Bronchial epithelial cell (primary cell): ENCODE measurements at places on chromosomes 2 and 18.
A peak's percentile ranks its signal among the peaks of the same experiment; 100 is the strongest.

DNA sequence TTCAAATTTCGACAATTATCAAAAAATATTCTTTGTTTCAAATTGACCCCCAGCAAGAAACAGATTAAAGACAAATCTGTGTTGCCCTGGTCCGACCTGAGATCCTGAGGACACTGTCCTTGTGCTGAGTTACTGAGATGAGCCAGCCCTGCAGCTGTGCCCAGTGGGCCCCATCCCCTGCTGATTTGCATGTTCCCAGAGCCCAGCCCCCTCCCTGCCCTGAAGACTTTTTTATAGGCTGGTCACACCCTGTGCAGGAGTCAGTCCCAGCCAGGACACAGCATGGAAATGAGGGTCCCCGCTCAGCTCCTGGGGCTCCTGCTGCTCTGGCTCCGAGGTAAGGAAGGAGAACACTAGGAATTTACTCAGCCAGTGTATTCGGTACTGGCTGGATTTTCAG, 31.4 kb upstream of the ZNG1B start:
- DNase-seq = no peak

DNA sequence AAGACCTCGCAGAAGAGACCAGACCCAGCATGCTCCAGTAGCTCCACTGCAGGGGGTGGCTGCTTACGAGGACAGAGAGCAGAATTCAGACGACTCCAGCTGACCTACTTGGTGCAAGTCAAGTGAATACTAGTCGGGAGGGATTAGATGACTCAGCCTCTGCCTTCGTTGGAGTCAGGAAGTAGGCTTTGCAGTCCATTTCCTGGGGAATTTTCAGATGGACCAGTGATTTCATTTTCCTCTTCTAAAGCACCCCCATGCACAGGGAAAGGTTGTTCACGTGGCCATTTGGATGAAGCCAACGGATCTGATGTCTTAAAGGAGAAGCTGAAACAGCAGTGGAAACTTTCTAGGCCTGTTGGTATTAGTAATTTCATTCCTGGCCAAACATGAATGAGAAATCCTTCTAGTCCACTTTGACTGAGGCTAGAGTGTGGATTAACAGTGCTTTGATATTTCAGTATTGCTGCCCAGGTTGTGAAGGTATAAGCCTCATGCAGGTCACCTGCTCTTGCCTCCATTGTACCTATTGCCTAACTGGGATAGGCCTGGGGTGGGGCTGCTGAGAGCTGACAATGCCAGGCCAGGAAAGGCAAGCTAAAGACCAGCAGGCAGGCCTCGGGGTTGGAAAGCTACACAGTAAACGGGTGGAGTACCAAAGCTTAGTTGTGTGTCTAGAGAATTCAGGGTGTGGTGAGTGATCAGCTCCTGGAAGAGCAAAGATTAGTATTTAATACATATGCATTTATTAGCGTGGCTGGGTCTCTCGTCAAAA, 117.6 kb upstream of the FOSL2 start:
- DNase-seq = peak; percentile 99

DNA sequence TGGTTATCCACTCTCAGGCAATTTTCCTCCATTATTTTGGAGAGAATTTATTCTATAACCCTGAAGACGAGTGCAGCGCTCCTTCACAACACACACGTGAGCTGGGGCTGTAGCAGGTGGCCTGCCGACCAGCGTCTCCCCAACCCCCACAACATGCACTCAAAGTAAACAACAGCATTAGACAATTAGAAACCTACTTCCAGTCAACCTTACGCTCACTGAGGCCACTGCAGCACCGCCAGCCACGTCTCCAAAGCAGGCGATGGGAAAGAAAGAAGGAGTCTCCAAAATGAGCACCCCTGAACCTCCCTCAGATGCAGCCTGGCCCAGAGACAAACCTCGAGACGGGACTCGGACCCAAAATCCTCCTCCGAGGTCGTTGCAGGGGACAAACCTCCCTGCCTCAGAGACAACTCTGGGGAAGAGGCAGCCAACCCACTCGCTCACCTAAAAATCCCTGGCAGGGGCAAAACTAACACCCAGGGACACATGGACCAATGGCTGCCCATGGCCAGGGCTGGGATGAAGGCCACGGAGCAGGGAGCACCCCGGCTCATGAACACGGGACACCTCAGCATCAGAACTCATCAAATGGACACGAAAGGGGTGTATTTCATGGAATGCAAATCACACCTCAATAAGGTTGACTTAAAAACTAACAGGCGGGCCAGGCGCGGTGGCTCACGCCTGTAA, 2.6 kb downstream of the SLC66A2 start:
- no peak for DNase-seq

DNA sequence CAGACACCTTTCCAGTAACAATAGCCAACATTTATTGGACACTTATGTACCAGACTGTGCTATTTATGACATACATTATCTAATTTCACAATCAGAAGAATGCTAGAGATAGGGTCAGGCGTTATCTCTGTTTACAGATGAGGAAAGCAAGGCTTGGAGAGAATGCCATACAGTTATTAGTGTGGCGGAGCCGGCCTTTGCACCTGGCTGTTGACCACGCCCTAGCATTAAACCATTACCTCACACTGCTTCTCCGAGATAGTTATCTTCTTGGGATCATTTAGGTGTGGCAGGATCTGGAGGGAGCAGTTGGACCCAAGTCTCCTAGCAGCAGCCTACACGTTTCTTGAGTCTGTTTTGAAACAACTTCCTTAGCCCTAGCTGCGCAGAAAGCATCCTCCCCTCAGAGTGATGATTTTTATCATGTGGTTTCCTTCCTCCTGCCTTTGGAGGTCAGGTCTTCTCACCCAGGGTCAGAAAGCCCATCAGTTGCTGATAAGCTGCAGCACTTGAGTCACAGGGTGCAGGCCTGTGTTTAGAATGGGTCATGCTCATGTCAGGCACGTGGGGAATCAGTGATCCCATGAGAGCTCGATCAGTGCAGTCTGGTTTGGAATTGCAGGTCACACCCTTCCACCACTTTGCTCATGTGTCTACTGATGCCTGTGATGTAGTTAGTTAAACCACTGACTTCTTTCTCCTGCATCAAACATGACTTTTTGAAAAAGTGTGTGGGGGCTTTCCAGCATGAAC, 118.2 kb downstream of the SPTBN1 start:
- DNase-seq = peak; percentile 72

- DNase-seq = no peak
Observed at GRCh38 chr2:114684403-114684802, 242.0 kb downstream of the DPP10 start.

DNA sequence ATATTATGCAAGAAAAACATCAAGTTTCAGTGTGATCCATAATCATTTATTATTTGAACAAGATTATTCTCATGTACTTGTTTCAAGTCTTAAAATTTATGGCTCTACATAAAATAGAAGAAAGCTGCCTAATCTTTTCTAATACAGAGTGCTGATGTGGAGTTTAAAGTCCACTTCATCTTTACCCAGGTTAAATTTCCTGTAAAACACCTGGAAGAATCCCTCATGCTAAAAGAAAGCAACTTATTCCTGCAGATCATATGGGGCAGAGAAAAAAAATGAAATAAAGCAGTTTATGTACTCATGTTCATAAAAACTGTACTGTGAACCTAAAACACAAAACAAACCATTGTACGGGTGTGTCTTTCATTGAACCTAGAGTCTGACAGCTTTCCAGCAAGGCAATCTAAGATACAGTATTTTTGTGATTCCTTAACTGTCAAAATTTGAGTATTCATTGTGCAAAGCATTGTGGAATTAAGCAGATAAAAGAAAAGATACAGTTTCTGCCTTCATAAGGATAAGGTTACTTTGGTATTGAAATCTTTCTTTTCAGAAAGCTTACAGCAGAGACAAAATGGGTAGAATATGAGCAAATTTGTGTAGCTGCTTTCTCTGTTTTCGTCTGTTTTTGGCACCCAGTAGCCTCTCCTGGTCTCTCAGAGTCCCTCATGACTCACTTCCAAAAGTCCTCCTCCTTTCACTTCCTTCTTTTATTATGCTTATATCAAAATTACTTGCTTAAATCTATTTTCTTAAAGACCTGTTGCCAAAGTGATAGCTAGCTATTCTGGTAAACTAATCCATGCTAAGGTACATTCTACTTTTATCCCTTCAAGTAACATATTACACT, 26.9 kb upstream of the GLS start:
- no peak for DNase-seq

DNA sequence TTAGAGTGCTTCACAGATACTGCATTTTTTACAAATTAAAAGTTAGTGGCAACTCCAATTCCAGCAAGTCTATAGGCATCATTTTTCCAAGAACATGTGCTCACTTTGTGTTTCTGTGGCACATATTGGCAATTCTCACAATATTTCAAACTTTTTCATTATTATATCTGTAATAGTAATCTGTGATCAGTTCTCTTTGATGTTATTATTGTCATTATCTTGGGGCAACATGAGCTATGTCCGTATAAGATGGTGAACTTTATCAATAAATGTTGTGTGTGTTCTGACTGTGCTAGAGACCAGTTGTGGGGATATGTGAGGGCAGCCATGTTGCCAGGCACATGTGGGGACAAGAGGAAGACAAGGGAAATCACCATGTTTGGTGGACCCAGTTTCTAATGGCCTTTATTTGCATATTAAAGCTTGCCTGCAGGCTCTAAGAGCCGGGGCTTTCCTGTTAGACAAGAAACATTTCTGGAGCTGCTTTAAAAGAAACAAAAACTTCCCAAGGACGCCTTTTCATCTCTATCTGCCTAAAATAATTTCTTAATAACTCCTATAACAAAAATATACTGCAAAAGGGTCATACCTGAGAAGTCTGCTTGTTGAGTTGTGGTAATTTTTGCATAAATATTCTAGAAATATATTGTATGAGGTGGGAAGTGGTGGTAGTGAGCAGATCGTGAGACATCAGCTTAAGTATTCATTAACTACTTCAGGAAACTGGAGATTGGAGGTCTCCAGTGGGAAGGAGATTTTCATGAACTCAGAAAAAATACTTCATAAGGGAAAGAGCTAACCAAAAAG, 37.2 kb downstream of the KYNU start:
- no peak for DNase-seq

GRCh38 chr2:236998758-236999157, 86.9 kb upstream of the COPS8 start:
- DNase-seq = peak; percentile 58

DNA sequence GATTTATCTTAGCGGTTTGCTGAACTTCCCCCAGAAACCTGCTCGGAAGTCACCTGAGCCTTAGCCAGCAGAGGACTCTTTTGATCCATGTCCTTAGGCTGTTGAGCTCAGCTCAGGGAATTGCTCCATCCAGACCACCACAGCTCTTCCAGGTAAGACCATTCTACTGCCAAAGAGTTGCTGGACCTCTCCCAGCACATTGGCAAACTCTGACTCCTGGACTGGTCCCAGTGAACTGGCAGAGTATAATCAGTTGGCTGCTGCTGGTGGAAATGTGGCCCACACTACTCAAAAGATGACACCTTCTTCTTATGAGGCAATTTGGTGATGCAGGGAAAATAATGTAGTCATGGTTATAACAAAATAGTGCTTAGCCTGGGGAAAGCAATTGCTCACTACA, 308.8 kb upstream of the FIGN start:
- no peak for DNase-seq

DNA sequence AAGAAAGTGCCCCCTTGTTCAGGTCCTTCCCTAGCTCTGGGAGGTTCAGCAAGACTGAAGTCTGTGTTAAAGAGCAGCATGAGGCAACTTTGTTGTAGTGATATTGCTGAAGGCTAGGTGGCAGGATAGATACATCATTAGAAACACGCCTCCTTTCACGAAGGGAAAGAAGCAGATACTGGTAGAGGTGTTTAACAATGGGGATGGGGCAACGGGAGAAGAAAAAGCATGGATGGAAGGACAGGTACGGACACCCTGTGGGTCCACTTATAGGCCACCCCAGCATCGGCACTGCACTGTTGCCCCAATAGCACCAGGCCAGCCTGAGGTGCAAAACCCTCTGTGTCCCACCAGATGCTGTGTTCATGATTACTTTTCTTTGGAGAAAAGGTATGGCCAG, 3.5 kb upstream of the IGFBP5 start:
- peak; percentile 71 for DNase-seq

DNA sequence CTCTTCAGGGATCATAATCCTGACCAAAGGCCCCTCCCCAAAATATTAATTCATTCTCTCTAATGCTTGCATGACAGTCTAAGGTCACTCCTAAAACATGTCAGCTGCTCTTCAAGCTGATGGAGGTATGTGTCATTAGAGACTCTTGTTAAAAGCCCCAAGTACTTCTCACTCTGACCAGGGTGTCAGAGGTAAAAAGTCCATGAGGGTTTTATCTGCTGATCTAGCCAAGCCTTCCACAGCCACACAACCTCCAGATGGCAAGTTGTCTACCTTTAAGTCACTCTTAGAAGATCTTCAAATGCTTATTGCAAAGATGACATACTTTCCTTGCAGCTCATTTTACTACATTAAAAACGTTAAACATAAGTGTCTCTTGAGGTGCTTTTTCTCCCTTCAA, 83.6 kb upstream of the ETAA1 start:
- DNase-seq = no peak

DNA sequence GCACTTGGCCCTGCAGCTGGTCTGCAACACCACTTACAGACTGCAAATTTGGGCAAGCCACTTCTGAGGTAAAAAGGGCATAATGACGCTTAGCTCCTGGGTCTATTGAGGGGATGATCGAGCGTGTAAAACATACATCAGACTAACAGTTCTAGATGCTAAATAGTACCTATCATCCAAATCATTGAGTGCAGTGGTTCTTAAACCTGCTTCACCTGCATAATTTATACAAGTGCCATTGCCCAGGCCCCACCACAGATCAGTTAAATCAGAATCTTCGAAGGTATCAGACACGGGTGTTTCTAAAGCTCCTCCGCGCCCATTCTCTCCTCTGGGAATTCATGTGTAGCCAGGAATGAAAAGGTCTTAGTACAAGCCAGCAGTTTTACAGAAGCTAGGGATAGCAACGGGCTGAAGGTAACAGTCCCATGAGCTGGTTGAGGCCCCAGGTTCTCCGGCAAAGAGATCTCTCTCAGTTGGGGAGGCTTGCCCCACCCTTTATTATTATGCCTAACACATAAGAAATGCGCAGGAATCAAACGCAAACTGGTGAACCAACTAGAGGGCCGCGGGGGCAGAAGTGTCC, 737 bp upstream of the RNF181 start:
- DNase-seq = no peak

GRCh38 chr2:152920846-152921245, 202.4 kb downstream of the ARL6IP6 start:
- DNase-seq = peak; percentile 89

- no peak for DNase-seq
Observed at GRCh38 chr18:13433685-13434084, 215.1 kb downstream of the LDLRAD4 start.

- peak; percentile 16 for DNase-seq
Observed at GRCh38 chr2:95530734-95531133, 46.2 kb upstream of the TRIM43B start.

DNA sequence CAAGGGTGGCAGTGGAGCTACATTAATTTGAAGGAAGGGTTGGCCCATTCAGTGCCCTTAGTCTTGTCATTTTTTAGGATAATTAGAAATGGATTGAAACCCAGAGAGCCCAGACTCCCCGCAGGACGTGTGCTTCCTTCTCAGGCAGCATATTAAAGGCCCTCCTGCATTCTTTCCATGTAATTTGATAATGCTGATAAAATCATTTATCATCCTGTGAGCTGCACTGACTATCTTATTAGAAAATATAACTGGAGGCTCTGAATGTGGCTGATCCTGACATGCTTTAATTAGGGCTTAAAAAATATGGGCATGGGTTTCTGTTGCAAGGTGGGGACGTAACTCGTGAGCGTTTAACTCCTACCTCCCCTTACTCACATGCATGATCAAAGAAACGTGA, 148.1 kb downstream of the ACKR3 start:
- peak; percentile 54 for DNase-seq
